Left renal cortex interstitium (tissue), 4 donors: ENCODE measurements at places on chromosomes 13 and 19. TPM values are rescaled to one million over a fixed set of nuclear protein-coding genes. Genes with fewer than 3 reads are reported as not detected.

FFAR1 gene
- polyA plus RNA-seq, result 0.06 TPM

DACH1 gene
- polyA plus RNA-seq, result 105 TPM

NOVA2 gene
- polyA plus RNA-seq, result 2.8 TPM

APLP1 gene
- 19.3 TPM for polyA plus RNA-seq

TSKS gene
- not detected for polyA plus RNA-seq

GNG8 gene
- 7.7 TPM for polyA plus RNA-seq

ARMC6 gene
- polyA plus RNA-seq, result 33.8 TPM

ZNF135 gene
- 31.1 TPM for polyA plus RNA-seq

ZNF844 gene
- polyA plus RNA-seq, result 35.3 TPM

CCDC122 gene
- polyA plus RNA-seq, result 9.6 TPM

EMC10 gene
- polyA plus RNA-seq, result 209 TPM

MIA gene
- polyA plus RNA-seq, result 0.96 TPM
